Neuronal stem cell (in vitro differentiated cells): ENCODE measurements at places on chromosomes 7 and 10.

- no peak for DNase-seq
- no peak overlapping the region for H3K27ac ChIP-seq
- H3K4me1 ChIP-seq: no peaks in the 10 kb centered on the region
- H3K27me3 ChIP-seq: no peaks in the 10 kb centered on the region
Measured at GRCh38 chr7:97480772-97481390, 251.0 kb upstream of the TAC1 start.

GRCh38 chr10:79424221-79425073 lies 21.0 kb downstream of the ZCCHC24 start:
- H3K27me3 ChIP-seq: no peaks in the 10 kb centered on the region
- no peak overlapping the region for H3K27ac ChIP-seq
- peaks cover 4% of the 10 kb centered on the region for H3K4me1 ChIP-seq
- no peak for DNase-seq
- H3K36me3 ChIP-seq: peaks cover 3% of the 10 kb centered on the region

GRCh38 chr10:15227611-15228372 lies 59.3 kb upstream of the NMT2 start:
- no peak overlapping the region for H3K4me3 ChIP-seq
- H3K27me3 ChIP-seq: no peaks in the 10 kb centered on the region
- H3K36me3 ChIP-seq: peaks cover 5% of the 10 kb centered on the region
- DNase-seq: no peak
- H3K27ac ChIP-seq: no peak overlapping the region

GRCh38 chr7:44977959-44978335 lies 868 bp downstream of the MYO1G start:
- peaks cover 4% of the 10 kb centered on the region for H3K36me3 ChIP-seq
- H3K4me3 ChIP-seq: no peak overlapping the region
- peaks cover 5% of the 10 kb centered on the region for H3K27me3 ChIP-seq

DNA sequence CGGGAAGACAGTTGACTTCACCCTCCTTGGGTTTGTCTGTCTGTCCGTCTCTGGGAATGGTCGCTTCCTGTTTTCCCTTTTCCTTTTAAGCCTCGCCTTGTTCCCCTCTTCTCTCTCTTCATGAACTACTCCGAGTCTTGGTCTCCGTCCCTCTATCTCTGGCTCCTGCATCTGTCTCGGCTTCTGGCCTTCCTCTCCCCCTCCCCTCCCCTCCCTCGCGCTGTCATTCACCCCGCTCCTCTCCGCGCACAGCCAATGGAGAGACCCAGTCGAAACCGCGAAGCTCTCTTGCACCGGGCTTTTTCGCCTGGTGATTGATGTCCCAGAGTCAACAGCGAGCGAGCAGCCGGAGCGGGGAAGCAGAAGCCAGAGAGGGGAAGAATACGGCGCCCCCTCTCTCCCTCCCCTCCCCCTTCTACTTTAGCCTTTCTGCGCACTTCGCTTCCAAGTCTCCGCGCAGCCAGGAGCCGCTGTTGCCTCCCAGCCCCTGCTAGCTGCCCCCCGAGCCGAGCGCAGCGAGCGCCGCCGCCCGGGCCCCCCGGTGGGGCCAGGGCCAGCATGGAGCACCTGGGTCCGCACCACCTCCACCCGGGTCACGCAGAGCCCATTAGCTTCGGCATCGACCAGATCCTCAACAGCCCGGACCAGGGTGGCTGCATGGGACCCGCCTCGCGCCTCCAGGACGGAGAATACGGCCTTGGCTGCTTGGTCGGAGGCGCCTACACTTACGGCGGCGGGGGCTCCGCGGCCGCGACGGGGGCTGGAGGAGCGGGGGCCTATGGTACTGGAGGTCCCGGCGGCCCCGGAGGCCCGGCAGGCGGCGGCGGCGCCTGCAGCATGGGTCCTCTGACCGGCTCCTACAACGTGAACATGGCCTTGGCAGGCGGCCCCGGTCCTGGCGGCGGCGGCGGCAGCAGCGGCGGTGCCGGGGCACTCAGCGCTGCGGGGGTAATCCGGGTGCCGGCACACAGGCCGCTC lies at the start of gene TLX1:
Gene TLX1, plus strand, starts transcription at position 317 of the 978 bp plus-strand sequence. Its CDS starts 242 bp downstream, at position 559.
- no peak for DNase-seq
- peaks cover 2% of the 10 kb centered on the region for H3K4me1 ChIP-seq
- no peak within 1 kb of the TSS for H3K27ac ChIP-seq
- H3K27me3 ChIP-seq: peaks cover 95% of the 10 kb centered on the region
- no peaks in the 10 kb centered on the region for H3K36me3 ChIP-seq

DNA sequence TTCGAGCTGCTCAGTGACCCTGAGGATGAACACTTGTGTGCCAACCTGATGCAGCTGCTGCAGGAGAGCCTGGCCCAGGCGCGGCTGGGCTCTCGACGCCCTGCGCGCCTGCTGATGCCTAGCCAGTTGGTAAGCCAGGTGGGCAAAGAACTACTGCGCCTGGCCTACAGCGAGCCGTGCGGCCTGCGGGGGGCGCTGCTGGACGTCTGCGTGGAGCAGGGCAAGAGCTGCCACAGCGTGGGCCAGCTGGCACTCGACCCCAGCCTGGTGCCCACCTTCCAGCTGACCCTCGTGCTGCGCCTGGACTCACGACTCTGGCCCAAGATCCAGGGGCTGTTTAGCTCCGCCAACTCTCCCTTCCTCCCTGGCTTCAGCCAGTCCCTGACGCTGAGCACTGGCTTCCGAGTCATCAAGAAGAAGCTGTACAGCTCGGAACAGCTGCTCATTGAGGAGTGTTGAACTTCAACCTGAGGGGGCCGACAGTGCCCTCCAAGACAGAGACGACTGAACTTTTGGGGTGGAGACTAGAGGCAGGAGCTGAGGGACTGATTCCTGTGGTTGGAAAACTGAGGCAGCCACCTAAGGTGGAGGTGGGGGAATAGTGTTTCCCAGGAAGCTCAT lies 1.1 kb downstream of the DDIT4 start:
- peaks cover 15% of the 10 kb centered on the region for H3K36me3 ChIP-seq
- H3K4me3 ChIP-seq: peak overlapping the region; percentile 89
- DNase-seq: no peak
- H3K27me3 ChIP-seq: no peaks in the 10 kb centered on the region
- H3K4me1 ChIP-seq: peaks cover 26% of the 10 kb centered on the region

DNA sequence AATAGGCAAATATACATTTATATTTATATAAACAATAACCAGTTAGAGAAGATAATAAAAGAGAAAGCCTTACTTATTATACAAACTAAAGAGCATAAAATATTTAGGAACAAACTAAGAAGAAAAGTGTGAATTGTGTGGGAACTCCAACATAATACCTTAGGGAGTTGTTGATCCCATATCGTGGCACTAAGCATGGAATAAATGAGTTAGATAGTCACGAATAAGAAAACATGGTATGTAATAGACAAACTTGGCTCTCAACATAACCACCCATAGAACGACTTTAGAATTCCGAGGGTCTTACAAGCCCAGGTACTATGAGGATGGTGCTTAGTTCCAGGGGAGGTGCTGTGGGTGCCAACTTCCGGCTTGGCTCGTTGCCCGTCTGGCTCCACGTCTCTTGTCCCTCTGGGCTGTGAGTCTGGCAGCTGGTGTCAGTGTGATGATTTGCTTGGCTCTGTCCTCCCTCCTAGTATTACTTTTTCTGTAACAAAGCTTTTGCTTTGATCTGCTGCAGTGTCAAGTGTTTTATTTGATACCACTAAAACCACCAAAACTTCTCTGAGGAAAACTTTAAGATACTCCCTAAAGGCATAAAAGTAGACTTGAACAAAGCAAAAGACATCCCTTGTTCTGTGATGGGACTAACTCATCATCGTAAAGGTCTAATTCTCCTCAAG lies 9.5 kb upstream of the RBM20 start:
- no peak for DNase-seq
- H3K36me3 ChIP-seq: no peaks in the 10 kb centered on the region
- H3K4me1 ChIP-seq: no peaks in the 10 kb centered on the region
- H3K27ac ChIP-seq: no peak overlapping the region
- no peaks in the 10 kb centered on the region for H3K27me3 ChIP-seq

GRCh38 chr7:128459394-128459878 lies 3.8 kb downstream of the HILPDA start:
- H3K27me3 ChIP-seq: no peaks in the 10 kb centered on the region
- no peak overlapping the region for H3K27ac ChIP-seq
- H3K4me3 ChIP-seq: no peak overlapping the region
- H3K36me3 ChIP-seq: peaks cover 6% of the 10 kb centered on the region
- DNase-seq: peak; percentile 59

GRCh38 chr7:74093671-74094223 lies 10.1 kb downstream of the LIMK1 start:
- no peak overlapping the region for H3K27ac ChIP-seq
- peaks cover 28% of the 10 kb centered on the region for H3K4me1 ChIP-seq
- H3K4me3 ChIP-seq: no peak overlapping the region
- H3K36me3 ChIP-seq: peaks cover 16% of the 10 kb centered on the region
- no peak for DNase-seq
- H3K27me3 ChIP-seq: no peaks in the 10 kb centered on the region

- no peak overlapping the region for H3K4me3 ChIP-seq
- H3K27me3 ChIP-seq: no peaks in the 10 kb centered on the region
- no peaks in the 10 kb centered on the region for H3K36me3 ChIP-seq
Measured at GRCh38 chr7:44636041-44636584, 29.7 kb downstream of the OGDH start.

- DNase-seq: no peak
- H3K27me3 ChIP-seq: no peaks in the 10 kb centered on the region
- peaks cover 94% of the 10 kb centered on the region for H3K36me3 ChIP-seq
- no peak overlapping the region for H3K27ac ChIP-seq
Measured at GRCh38 chr10:127034034-127034633, 128.9 kb downstream of the DOCK1 start.

- no peak overlapping the region for H3K4me3 ChIP-seq
- H3K27ac ChIP-seq: no peak overlapping the region
- H3K36me3 ChIP-seq: no peaks in the 10 kb centered on the region
- no peaks in the 10 kb centered on the region for H3K4me1 ChIP-seq
Measured at GRCh38 chr10:17561111-17561510, 56.1 kb downstream of the HACD1 start.

DNA sequence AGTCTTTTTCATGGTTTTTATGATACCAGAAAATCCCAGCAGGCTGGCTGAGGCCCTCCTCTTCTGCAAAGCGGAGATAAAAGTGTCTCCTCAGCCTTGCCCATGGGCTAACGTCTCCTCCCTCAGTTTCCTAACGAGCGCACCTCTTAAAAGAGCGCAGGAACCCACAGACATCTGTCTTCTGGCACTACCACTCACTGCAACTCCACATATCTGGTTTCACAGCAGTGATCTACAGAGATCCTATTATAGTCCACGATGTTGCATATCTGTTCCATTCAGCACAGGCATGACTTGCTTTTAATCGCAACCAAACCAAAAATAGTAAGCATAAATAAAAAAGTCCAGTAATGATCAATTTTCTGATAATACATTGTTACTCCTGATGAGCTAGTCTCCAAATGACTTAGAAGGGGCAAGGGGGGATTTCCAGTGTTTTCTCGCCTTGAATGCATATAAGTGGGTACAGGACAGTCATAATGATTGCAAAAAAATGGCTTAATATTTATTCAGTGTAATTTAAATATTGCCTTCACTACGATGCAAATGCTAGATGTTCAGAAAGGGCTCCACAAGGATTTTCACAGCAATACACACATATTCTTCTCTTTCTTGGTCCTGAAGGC lies 20.9 kb downstream of the ANKRD22 start:
- no peaks in the 10 kb centered on the region for H3K4me1 ChIP-seq
- no peak overlapping the region for H3K4me3 ChIP-seq
- no peaks in the 10 kb centered on the region for H3K36me3 ChIP-seq
- no peak overlapping the region for H3K27ac ChIP-seq
- no peaks in the 10 kb centered on the region for H3K27me3 ChIP-seq

DNA sequence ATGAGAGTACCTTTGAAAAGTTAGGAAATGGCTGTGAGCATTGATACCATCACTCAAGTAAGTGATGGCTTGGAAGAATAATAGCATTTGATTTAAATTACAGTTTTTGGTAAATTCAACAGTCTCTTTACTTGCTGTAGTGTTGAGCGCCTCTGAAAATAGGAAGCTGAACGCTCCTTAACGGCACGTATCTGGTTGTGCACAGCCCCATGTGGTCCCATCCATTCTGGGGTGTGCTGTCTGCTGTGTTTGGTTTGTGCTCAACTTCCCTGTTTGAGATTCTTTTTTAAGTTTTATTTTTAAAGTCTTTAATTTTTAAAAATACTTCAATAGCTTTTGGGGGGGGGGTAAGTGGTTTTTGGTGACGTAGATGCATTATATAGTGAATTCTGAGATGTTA lies 51.5 kb downstream of the DNAJB6 start:
- H3K27ac ChIP-seq: no peak overlapping the region
- peaks cover 27% of the 10 kb centered on the region for H3K36me3 ChIP-seq
- no peak for DNase-seq
- no peaks in the 10 kb centered on the region for H3K4me1 ChIP-seq
- no peaks in the 10 kb centered on the region for H3K27me3 ChIP-seq
- no peak overlapping the region for H3K4me3 ChIP-seq

DNA sequence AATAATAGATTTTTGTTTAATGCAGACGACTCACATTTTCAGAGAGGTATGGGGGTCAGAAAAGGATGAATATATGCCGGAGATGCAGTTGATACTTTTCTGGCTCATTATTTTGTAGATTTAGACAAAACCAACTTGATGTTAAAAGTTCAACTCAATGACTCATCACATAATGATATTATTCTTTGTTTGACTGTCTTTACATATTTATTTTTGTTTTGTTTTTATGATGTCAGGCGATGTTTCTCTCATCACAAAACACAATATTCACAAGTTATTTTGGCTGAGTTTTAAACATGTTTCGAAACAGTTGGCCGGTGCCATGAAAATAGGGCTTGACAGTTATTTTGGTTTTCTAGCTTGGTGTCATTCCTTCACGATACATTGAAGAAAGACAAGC lies 1.3 kb downstream of the GJD4 start:
- no peak for DNase-seq
- no peak overlapping the region for H3K4me3 ChIP-seq
- no peak overlapping the region for H3K27ac ChIP-seq
- no peaks in the 10 kb centered on the region for H3K27me3 ChIP-seq
- H3K36me3 ChIP-seq: no peaks in the 10 kb centered on the region
- H3K4me1 ChIP-seq: no peaks in the 10 kb centered on the region

GRCh38 chr7:24368161-24368560 lies 84.2 kb downstream of the NPY start:
- H3K4me3 ChIP-seq: no peak overlapping the region
- H3K27ac ChIP-seq: no peak overlapping the region
- H3K4me1 ChIP-seq: peaks cover 3% of the 10 kb centered on the region
- DNase-seq: no peak

DNA sequence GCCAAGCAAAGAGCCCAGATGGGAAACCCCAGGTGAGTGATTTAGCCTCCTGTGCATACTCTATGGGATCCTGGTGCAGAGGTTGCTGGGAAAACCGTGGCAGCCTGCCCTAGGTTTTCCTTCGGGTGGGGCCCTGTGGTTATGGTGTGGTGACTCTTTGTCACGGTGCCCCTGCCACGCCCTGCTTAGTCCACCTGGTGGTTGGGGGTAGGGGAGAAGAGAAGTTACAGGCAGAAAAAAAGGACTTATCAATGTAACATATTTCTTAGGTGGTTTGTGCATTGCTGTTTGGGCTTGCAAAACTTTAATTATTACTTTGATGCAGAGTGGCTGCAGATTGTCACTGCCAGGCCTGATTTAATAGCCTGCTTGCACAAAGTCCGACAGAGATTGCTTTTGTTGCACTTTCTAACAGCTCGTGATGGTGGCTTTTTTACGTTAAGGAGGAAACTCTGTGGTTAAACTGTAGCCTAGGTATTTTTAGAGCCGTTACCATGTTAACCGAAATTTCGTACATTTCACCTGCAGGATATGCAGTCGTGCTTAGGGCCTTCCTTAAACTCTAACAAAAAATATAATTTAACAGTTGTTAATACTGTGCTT lies 197.4 kb downstream of the RNLS start:
- no peak for DNase-seq
- H3K27me3 ChIP-seq: no peaks in the 10 kb centered on the region
- H3K4me3 ChIP-seq: no peak overlapping the region

- H3K27me3 ChIP-seq: no peaks in the 10 kb centered on the region
- no peak overlapping the region for H3K27ac ChIP-seq
- H3K36me3 ChIP-seq: no peaks in the 10 kb centered on the region
- H3K4me3 ChIP-seq: no peak overlapping the region
Measured at GRCh38 chr7:20959281-20959680, 172.6 kb upstream of the SP8 start.
